Foreskin fibroblast (primary cell): ENCODE measurements at places on chromosomes 16 and 17.
A peak's percentile ranks its signal among the peaks of the same experiment; 100 is the strongest.

- no peak for DNase-seq
Observed at GRCh38 chr16:50338371-50339231, 30.2 kb downstream of the BRD7 start.

DNA sequence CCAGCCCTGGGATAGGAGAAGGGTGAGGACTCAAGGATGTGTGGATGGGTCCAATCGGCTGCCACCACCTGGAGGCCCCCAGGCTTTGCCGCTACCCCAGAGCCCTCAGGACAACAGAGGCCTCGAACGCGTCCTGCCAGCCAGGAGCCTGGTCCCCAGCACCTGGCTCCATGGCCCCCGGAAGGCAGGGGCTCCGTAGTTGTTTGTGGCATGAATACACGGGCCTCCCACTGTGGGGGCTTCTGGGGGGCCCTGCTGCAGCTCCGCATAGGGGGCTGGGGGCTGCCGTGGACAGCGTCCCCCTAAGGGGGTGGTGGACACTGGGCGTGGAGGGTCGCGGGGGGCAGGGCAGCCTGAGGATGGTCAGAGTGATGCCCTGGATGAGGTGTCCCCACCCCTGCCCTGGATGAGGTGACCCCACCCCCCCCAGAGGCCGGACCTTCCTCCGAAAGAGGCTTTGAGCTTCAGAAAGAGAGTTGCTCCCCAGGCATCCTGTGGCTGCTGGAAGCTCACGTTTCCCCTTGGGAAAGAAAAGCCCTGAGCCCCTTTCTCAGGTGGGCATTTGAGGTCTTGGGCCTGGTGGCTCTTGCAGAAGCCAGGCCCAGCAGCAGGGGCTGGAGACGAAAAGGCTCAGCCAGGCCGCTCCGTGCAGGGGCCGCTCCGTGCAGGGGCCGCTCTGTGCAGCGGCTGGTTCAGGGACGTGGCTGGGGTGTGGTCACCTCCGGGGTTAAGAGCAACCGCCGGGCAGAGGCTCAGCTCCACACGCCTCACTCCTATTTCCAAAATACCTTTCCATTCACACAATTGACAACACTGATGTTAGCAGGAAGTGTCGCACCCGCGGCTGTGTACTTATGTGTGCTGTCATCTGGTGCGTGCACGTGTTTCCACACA lies 40.3 kb upstream of the GNG13 start:
- DNase-seq = no peak

DNA sequence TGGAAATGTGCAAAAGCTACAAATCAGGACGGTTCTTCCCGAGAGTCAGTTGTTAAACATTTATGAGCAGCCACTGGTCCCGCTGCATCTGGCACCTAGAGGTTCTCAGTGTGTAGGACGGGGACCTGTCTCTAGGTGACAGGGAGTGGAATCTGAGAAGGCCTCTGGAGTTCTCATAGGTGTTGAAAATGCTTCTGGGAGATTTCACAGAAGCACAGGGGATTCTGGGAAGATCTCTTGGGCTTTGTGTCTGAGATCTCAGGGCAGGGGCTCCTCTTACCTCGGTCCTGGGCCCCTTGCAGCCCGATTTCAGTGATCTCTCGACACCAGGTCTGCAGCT lies 8.9 kb downstream of the ALOX15 start:
- DNase-seq = no peak

GRCh38 chr16:86992587-86992986 lies 324.6 kb downstream of the C16orf95 start:
- DNase-seq = no peak

DNA sequence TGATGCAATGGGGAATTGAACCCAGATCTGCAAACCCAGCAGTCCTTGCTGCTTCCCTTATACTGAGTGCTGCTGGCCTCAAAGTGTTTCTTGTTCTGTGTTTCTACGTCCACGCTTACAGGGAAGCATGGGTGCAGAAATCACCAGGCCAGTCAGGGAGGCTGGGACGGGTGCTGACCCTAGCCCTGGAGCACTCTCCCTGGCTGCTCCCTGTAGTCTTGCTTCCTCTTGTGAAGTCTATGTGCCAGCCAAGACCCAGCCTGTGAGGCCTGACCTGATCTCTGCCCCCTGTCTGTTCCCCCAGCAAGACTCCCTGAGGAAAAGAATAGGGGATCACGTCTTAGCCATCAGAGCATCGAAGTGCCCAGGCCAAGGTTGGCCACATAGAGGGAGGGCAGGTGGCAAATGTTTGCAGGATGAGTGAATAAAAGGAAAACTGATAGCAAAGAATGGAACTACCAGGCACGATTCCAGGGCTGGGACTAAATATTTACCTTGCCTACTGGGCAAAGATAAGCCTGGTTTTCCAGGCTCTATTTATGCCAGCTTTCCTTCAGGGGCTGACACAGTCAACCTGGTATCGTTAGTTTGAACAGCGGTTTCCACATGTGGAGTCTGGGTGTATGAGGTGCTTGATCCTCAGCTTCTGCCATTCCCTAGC lies 41.2 kb upstream of the RHOT1 start:
- no peak for DNase-seq

DNA sequence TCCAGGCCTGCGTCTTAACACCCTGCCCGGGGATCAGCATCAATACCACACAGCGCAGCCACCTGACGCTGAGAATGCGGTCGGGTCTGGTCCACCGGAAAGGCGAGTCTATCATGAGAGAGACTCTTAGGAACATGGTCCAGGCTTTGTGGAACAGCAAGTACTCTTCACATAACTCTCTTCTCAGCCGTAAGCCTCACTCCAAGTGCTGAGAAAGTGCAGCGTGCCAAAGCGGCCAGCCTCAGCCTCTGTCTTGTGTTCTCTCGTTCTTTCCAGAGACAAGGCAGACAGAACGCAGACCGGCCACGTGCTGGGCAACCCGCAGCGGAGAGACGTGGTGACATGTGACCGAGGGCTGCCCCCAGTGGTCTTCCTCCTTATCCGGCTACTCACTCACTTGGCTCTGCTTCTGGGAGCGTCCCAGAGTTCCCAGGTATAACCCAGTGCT lies 34.4 kb upstream of the ENDOV start:
- DNase-seq = no peak

GRCh38 chr17:12388226-12388625 lies 277.5 kb upstream of the MYOCD start:
- DNase-seq = peak; percentile 41

DNA sequence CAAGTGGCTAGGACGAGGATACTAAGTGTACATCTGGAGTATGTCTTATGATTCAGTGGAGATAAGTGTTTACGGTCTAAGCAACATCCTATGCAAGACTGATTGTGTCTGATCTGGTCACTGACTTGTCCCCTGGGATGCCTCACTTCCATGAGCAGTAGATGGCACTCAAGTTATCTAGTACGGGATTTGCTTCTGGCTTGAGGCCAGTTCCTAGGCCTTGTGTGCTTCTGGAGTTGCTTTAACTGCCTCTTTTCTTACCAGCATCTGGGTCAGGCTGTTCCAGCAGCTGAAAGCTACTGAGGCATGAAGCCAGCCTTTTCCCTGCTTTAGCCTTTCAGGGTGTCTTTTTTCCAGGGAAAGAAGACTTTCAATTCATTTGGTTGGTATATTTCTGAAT lies 23.0 kb downstream of the SUPT6H start:
- DNase-seq = peak; percentile 57

- no peak for DNase-seq
Observed at GRCh38 chr17:39737206-39737759, 455 bp upstream of the GRB7 start.

GRCh38 chr17:81959362-81960129 lies 1.4 kb downstream of the NOTUM start:
- peak; percentile 31 for DNase-seq

DNA sequence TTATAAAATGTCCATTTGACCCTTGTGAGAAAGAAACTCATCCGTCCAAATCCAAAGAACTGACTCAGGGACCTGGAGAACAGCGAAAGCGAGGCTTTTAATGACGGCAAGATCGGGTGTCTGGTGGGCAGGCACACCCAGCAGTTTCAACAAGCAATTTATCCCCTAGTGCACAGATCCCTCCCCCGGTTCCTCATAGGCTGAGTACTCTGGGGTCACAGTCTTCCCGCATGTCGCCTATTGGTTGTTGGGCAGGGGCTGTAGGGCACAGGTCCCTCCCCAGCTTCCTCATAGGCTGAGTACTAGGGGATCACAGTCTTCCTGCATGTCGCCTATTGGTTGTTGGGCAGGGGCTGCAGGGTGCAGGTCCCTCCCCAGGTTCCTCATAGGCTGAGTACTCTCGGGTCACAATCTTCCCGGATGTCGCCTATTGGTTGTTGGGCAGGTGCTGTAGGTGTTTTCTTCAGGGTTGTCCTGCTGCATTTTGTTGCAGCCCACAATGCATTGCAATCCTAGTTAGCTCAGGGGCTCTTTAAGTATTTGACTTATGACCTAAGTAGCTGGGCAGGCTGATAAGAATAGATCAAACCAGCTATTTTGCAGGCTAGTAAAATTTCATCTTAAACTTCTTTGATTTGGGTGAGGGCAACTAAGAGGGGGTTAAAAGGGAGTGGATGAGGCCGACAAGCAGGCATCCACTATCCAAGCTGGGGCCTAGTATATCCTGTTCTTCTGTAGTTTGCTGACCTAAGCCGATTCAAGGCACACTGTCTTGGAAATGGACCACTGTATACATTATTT lies 3.6 kb upstream of the UTS2R start:
- DNase-seq = no peak

DNA sequence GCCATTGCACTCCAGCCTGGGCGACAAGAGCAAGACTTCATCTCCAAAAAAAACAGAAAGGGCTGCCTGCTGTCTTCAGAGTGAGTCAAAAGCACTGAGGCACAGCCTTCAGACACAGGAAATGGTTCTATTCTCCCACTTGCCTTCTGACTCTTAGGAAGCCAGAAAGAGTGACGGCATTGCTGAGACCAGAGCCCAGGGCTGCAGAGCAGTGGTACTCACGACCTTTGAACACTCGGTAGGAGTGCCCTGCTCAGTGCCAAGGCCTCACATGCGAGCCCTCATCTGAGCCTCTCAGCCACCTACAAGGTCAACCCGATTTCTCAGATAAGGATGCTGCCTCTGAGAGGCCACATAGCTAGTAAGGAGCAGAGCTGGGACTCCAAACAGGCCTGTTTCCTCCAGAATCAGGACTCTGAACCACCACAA lies 3.5 kb upstream of the ITGAE start:
- no peak for DNase-seq

- peak; percentile 63 for DNase-seq
Observed at GRCh38 chr17:2710803-2711607, 559 bp downstream of the CLUH start.

- DNase-seq = no peak
Observed at GRCh38 chr16:13969711-13970110, 49.8 kb downstream of the ERCC4 start.

- DNase-seq = no peak
Observed at GRCh38 chr17:21418446-21419298, 42.5 kb downstream of the KCNJ12 start.

DNA sequence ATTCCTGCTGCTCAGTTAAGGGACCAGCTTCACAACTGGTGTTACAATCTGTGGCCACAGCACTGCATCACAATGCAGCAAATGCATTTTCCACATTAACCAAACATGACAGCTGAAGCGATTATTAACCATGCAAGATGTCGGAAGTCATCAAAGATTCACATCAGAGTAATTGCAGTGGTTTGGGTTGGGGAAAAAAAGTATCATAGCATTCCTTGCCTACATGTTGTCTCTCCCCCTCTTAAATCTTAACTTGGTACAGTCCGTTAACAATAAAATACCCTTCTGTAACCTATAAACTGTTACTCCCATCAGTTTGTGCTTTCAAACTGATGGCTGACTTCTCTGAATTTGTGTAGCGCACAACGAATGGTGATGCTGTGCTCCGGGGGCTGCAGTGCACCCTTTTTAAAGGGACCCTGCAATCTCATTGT lies 51.6 kb downstream of the NUP93 start:
- DNase-seq = no peak

GRCh38 chr17:68924793-68925720 lies 30.1 kb downstream of the ABCA8 start:
- DNase-seq = no peak

DNA sequence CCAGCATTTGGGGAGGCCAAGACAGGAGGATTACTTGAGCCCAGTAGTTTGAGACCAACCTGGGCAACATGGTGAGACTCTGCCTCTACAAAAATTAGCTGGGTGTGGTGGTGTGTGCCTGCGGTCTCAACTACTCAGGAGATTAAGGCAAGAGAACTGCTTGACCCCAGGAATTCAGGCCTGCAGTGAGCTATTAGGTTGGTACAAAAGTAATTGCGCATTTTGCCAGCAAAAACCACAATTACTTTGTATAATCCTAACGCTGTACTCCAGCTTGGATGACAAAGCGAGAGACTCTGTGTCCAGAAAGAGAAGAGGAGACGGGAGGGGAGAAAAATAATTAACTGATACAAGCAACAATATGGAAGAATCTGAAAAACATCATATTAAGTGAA lies 32.7 kb downstream of the YWHAE start:
- peak; percentile 17 for DNase-seq

DNA sequence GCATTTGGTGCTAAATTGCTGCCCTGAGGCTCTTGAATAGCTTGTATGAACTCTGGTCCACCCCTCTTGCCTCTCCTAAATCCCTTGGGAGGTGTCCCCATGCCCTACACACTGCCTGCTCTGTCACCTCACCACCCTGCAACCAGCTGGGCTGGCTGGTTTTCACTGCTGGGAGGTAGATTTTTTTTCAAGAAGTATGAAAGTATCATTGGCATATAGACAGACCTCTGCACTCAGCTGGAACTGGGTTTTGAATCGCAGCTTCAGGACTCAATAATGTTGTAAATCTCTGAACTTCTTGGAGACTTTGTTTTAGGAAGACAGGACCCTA lies 184.9 kb downstream of the MSI2 start:
- DNase-seq = no peak

GRCh38 chr16:10178080-10178479 lies 4.1 kb downstream of the GRIN2A start:
- DNase-seq = no peak
